IPS-NIHi11 (cell line): ENCODE measurements at places on chromosomes 13 and 19.

GRCh38 chr19:13727798-13728197 is 36.5 kb upstream of the MRI1 start:
- no peak for DNase-seq

GRCh38 chr19:29045679-29046254 is 167.2 kb downstream of the UQCRFS1 start:
- no peak for DNase-seq

DNA sequence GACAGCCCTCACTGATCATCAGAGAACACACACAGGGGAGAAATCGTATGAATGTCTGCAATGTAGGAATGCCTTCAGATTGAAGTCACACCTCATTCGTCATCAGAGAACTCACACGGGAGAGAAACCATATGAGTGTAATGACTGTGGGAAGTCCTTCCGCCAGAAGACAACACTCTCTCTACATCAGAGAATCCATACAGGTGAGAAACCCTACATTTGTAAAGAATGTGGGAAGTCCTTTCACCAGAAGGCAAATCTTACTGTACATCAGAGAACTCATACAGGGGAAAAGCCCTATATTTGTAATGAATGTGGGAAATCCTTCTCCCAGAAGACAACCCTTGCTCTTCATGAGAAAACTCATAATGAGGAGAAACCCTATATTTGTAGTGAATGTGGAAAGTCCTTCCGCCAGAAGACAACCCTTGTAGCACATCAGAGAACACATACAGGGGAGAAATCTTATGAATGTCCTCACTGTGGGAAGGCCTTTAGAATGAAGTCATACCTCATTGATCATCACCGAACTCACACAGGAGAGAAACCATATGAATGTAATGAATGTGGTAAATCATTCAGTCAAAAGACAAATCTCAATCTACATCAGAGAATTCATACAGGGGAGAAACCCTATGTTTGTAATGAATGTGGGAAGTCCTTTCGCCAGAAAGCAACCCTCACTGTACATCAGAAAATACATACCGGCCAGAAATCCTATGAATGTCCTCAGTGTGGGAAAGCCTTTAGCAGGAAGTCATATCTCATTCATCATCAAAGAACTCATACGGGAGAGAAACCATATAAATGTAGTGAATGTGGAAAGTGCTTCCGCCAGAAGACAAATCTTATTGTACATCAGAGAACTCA is 32.5 kb downstream of the ZNF567 start:
- no peak for DNase-seq

- DNase-seq, result no peak
Measured at GRCh38 chr13:37187621-37188020, 82.2 kb upstream of the CSNK1A1L start.

- no peak for DNase-seq
Measured at GRCh38 chr13:93549326-93550005, 322.9 kb downstream of the GPC6 start.

GRCh38 chr13:28392896-28393505 is 101.9 kb downstream of the FLT1 start:
- no peak for DNase-seq

DNA sequence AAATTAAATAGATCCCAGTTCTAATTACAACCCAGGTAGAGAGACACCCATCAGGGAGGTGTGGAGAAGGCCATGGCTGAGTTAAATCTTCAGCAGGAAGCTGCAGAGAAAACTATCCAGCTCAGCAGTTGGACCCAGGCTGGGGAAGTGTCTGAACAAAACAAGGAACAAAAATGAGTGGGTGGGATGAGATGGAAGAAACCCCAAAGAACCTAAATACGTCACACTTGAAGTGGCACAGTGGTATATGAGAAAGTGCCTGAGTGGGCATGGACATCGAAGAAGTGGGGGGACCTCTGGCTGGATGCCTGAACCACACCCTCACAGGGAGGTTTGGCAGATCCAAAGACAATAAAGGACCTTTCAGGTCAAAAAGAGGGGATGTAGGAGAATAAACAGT is 3.5 kb upstream of the EPHX3 start:
- DNase-seq, result no peak

- no peak for DNase-seq
Measured at GRCh38 chr19:43596842-43597461, 557 bp downstream of the ZNF576 start.

DNA sequence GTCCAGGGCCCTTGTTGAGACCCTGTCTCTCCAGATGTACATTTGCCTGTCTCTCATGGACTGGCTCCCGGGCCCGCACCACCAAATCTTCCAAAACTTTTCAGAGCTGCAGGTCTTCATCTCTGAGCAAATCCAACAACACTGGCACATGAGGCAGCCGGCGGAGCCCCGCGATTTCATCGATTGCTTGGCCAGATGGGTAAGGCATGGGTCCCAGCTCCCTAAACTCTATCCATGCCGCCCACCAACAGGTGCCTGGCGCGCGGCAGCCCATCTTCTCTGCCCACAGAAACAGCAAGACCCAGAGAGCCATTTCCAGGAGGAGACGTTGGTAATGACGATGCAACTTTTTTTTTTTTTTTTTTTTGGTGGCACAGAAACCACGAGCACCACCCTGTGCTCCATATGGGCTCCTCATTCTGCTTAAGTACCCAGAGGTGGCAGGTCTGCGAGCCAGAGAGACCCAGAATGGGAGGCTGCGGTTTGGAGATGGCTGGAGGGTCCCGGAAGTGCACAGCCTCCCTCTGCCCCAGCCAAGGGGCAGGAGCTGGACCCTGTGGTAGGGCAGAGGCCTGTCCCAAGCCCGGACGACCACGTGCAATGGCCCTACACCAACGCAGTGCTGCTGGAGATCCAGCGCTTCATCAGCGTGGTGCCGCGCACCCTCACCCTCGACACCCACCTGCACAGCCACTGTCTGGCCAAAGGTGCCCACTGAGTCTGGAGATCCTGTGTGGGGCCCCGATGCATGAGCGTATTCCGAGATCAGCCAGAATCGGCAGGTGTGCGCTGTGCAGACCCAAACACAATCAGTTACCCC is 22.6 kb downstream of the CYP2F1 start:
- DNase-seq, result no peak

- DNase-seq, result no peak
Measured at GRCh38 chr13:28442839-28443238, 52.1 kb downstream of the FLT1 start.

GRCh38 chr19:50315773-50316448 is 13.3 kb downstream of the KCNC3 start:
- DNase-seq, result peak; percentile 41

DNA sequence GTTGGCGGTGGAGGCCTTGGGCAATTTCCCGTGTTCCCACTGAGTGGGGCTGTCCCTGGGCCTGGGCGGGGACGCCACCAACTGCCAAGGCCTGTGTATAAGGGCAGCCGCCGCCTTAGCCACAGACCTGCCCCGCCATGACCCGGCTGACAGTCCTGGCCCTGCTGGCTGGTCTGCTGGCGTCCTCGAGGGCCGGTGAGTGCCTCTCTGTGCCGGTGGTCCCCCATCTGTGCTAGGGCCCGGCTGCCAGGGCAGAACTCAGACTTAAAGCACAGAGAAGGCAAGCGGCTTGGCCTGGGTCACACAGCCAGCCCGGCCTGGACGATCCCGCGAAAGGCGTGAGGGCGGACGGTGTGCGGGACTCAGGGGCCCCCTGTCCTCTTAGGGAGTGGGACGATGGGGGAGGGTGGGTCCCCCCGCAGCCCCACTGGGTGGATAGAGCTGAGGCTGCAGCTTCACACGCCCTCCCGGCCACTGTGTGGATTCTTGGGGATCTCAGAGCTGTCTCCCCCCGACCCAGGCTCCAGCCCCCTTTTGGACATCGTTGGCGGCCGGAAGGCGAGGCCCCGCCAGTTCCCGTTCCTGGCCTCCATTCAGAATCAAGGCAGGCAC is at the start of gene AZU1:
AZU1 (plus strand) TSS at position 128 of the 612 bp plus-strand sequence; CDS start at position 138, 10 bp downstream.
- no peak for DNase-seq

DNA sequence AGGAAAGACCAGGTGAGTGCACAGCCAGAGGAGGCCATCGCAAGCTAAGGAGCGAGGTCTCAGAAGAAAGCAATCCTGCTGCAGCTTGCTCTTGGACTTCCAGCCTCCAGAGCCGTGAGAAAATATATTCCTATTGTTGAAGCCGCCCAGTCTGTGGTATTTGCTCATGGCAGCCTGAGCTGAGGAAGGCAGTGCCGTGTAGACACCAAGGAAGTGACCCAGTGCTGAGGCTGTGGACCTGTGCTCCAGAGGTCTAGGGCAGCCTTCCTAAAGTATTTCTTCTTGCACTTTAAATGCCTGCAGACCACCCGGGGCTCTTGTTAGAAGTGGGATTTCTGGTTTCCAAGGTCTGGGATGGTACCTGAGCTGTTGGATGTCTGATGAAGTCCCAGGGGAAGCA is 158.5 kb upstream of the KL start:
- no peak for DNase-seq

- no peak for DNase-seq
Measured at GRCh38 chr13:28866932-28867331, 46.8 kb downstream of the MTUS2 start.

DNA sequence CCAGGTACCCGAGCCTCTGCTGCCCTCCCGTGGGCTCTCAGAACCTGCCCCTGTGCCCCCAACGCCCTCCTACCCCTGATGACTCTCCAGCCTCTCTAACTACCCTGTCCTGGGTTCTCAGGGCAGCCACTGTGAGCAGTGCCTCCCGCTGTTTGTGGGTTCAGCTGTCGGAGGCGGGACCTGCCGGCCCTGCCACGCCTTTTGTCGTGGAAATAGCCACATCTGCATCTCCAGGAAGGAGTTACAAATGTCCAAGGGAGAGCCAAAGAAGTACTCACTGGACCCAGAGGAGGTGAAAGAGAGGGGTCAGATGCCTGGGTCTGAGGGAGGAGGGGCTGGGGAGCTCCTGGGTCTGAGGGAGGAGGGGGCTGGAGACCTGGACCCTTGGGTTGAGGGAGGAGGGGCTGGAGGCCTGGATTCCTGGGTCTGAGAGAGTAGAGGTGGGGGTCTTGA is 20.0 kb downstream of the CNFN start:
- peak; percentile 81 for DNase-seq

DNA sequence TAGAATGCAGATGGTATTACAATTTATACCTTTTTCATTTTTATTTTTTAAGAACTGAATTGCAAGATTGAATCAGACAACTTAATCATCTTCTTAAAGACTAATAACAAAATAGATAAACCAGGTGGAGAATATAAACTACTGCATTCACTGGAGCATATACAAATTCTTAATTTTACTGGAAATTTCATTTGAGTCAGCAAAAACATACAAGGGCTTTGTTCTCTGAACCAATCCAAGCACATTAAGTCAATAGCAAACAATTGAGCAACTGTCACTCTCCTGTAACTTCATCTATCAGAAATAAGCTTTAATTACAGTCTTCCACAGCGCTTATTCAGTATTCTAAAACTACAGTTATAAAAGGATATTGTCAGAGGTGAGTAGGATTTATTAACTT is 167.4 kb upstream of the OBI1 start:
- no peak for DNase-seq
